PC-3 (cell line): ENCODE measurements at places on chromosomes 4 and X. TPM values are rescaled to one million over a fixed set of nuclear protein-coding genes. Genes with fewer than 3 reads are reported as not detected.

DNA sequence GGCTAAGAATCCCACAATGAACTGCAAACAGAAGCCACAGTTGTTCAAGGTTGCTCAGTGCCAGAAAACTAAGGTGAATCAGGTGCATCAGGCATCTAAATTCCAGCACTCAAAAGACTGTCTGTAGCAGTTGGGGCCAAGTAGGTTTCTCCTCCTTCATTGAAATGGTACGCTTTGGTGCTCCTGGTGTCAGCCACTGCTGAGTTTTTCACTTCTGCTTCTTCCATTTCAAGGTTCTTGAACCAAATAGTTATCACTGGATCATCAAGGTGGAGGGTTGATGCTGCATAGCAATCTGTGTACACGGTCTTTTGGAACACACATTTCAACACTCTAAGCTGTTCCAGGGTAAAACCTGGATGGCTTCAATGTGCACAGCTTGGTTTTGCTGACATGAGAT is 74.4 kb downstream of the TMA16 start:
- no peak overlapping the region for H3K4me3 ChIP-seq
- no peak overlapping the region for H3K27ac ChIP-seq
- H3K4me1 ChIP-seq: no peaks in the 10 kb centered on the region
- H3K36me3 ChIP-seq: no peaks in the 10 kb centered on the region

GRCh38 chrX:25976683-25977310 is 161.3 kb upstream of the MAGEB18 start:
- DNase-seq: no peak
- no peaks in the 10 kb centered on the region for H3K36me3 ChIP-seq
- no peak overlapping the region for H3K27ac ChIP-seq
- H3K4me1 ChIP-seq: no peaks in the 10 kb centered on the region
- H3K27me3 ChIP-seq: no peaks in the 10 kb centered on the region

DNA sequence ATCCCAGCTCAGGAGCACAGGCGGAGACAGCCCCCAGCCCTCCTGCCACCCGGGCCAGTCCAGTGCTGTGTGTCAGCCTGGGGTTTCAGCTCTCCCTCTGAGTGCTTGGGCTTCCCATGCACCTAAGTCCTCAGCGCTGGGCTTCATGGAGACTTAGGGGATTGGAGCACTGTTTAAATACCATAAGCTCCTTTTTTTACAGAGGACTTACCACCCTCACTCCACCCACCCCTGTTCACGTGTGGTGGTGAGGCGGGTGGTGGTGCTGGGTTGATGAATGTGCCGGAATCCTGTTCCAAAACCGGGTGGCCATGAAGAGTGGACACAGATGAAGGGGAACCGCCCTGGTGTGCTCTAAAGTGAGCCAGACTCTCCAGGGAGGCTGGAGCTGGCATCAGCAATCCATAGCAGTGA is 66.9 kb downstream of the PSAPL1 start:
- H3K4me3 ChIP-seq: no peak overlapping the region
- no peaks in the 10 kb centered on the region for H3K36me3 ChIP-seq
- H3K27me3 ChIP-seq: no peaks in the 10 kb centered on the region
- DNase-seq: no peak

GRCh38 chr4:56149591-56149990 is 200.8 kb downstream of the CEP135 start:
- 0 out of 2 replicates have a peak, but pooled peaks cover 4% of the 10 kb centered on the region for H3K27me3 ChIP-seq
- no peak overlapping the region for H3K27ac ChIP-seq
- DNase-seq: no peak
- H3K36me3 ChIP-seq: no peaks in the 10 kb centered on the region
- H3K4me3 ChIP-seq: no peak overlapping the region

GRCh38 chrX:14235004-14235403 is 205.3 kb upstream of the GEMIN8 start:
- peak; percentile 4 for DNase-seq
- H3K27me3 ChIP-seq: no peaks in the 10 kb centered on the region
- H3K4me3 ChIP-seq: no peak overlapping the region

- no peak overlapping the region for H3K4me3 ChIP-seq
- DNase-seq: peak; percentile 58
- no peaks in the 10 kb centered on the region for H3K36me3 ChIP-seq
- H3K4me1 ChIP-seq: peaks cover 16% of the 10 kb centered on the region
- H3K27ac ChIP-seq: no peak overlapping the region
Observed at GRCh38 chr4:122765692-122766352, 33.3 kb downstream of the BBS12 start.

GRCh38 chr4:125986307-125986706 is 671.6 kb downstream of the FAT4 start:
- DNase-seq: no peak
- no peak overlapping the region for H3K27ac ChIP-seq
- H3K27me3 ChIP-seq: no peaks in the 10 kb centered on the region

DNA sequence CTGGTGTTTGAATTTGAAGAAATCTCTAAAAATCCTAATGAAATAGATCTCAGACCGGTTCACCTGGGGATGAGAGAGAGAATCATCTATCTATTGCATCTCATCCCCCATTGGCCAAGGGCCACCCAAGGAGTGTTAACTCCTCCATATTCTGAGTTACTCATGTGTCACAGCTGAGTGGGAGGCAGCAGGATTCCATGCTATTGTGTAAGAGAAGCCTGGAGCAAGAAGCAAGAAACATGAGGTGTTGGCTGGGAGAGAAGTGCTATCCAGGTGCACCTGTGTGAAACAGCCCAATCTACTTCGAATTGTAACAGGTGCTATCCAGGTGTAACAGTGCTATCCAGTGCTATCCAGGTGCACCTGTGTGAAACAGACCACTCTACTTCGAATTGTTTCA is 150.3 kb upstream of the MAOA start:
- H3K36me3 ChIP-seq: no peaks in the 10 kb centered on the region
- H3K27me3 ChIP-seq: 0 out of 2 replicates have a peak, but pooled peaks cover 7% of the 10 kb centered on the region

GRCh38 chr4:68654946-68655721 is 15.3 kb downstream of the UGT2B15 start:
- peak overlapping the region; percentile 86 for H3K27ac ChIP-seq
- H3K4me3 ChIP-seq: no peak overlapping the region
- H3K4me1 ChIP-seq: peaks cover 36% of the 10 kb centered on the region
- no peaks in the 10 kb centered on the region for H3K36me3 ChIP-seq

Gene PRDM8
- 8.9 and 9.4 TPM in 2 replicates for total RNA-seq

Gene TEX11
- not detected in 2 replicates for total RNA-seq
